Activated CD4-positive, alpha-beta T cell treated with anti-CD3 and anti-CD28 coated beads for 1 hour (primary cell): ENCODE measurements at places on chromosomes 3 and 15.
A peak's percentile ranks its signal among the peaks of the same experiment; 100 is the strongest.

GRCh38 chr3:113214917-113215595 is 3.7 kb downstream of the BOC start:
- no peak for DNase-seq

- no peak for DNase-seq
Measured at GRCh38 chr15:57730876-57731275, 24.4 kb downstream of the POLR2M start.

DNA sequence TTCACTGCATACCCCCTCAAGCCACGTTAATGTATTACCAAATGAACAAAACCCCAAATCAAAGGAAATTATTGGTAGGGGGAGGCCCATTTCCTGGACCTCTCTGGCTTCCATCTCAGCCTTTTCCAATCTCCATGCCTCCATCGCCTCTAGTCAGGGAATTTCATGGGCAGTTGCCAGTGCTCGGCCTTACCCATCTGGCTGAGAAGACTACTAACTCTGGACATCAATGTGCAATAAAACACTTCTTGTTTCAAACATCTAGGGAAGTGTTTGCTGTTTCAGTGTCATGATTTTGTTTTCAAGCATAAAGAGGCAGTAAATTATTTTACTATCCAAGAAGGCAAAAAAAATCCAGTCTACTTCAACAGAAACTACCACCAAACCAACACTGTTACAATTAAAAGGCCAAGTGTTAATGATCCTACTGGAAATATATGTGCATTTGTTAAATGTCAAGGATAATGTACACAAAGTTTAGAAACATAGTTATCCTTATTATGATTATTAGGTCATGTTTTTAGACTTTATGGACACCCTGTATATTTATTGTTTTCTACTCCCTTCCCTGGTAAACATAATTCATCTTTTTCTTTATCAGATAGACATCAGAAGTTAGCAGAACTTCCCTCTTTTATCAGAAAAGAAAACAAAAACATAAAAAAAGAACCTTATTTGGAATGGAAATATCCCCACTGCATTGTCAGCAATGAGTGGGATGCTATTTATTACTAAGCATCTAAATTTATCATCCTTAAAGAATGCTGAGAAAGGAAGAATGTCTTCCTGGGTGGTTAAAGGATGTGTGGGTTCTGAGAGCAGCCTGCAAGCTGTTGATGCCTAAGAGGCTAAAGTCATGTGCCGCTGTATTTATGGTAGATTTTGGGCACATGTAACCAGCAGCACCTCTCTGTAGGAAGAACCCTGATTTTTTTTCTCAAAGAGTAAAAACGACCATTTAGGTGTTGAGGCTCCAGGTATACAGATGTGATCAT is 15.2 kb downstream of the LDHAL6B start:
- no peak for DNase-seq

GRCh38 chr15:57323299-57323805 is 53.0 kb upstream of the CGNL1 start:
- no peak for DNase-seq

DNA sequence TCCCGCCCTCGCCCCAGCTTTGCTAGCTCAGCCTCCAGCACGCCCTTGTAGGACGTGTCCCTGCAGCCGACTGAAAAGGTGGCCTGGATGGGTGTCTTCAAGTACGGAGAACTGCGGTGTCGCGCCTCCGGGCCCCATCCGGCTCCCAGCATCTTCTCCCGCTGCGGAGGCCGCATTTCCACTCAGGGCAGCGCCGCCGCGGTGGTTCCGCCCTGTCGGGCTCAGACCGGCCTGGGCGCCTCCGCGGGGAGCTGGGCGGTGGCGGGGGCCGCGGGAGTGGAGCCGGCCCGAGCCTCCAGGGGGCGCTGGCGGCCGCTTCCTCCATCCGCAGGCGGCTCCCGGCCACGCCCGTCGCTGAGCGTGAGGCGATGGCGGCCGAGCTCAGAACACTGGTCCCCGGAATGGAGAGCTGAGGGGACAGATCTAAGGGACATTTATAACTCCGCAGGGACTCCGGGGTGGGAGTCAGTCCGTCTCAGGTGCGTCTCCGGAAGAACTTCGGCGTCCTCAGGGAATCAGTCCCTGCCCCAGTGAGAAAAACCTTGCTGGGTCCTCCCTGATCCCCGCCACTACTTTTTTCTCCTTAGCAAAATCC is 13.6 kb upstream of the SMCO1 start:
- peak; percentile 65 for DNase-seq

DNA sequence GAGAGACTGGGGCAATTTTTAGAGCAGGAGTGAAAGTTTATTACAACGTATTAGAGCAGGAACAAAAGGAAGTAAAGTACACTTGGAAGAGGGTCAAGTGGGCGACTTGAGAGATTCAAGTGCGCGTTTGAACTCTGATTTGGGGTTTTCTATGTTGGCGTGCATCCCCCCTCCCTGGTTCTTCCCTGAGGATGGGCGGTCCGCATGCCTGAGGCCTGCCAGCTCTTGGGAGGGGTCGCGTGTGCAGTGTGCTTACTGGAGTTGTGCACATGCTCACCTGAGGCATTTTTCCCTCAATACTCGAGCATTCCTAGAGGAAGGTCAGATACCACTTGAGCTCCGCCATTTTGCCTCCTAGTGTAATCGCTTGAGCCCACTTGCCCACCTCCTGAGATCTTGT is 10.4 kb upstream of the CHAC1 start:
- DNase-seq, result no peak

- DNase-seq, result no peak
Measured at GRCh38 chr3:69671082-69671952, 67.9 kb upstream of the MITF start.

- no peak for DNase-seq
Measured at GRCh38 chr3:134033315-134033996, 3.7 kb upstream of the SLCO2A1 start.

- DNase-seq, result no peak
Measured at GRCh38 chr3:60884005-60884404, 367.2 kb downstream of the FHIT start.

- DNase-seq, result no peak
Measured at GRCh38 chr15:57090496-57090859, 172.0 kb downstream of the TCF12 start.

- DNase-seq, result no peak
Measured at GRCh38 chr3:126883241-126883640, 99.7 kb upstream of the PLXNA1 start.

- DNase-seq, result peak; percentile 5
Measured at GRCh38 chr3:126153695-126154360, 26.6 kb downstream of the ALDH1L1 start.

DNA sequence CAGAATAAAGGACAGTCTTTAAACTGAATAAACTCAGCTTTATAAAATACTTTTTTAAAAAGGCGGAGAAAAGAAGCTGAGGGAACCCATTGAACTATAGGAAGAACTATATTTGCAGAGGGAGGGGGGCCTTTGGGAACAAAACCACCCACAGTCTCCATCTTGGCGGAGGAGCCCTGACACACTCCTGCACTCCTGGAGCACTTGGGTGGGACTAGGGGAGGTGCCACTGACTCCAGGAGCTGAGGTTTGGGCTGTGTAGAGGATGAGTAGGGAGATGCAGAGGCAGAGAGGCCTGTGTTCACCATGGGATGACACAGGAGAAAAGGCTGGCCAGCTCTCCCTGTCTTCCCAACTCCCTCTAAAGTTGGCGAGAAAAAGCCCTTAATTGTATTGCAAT is 35.8 kb downstream of the IFT122 start:
- DNase-seq, result no peak

GRCh38 chr3:179972881-179973423 is 63.8 kb downstream of the PEX5L start:
- no peak for DNase-seq

- DNase-seq, result no peak
Measured at GRCh38 chr3:106191211-106191610, 322.4 kb upstream of the CBLB start.

DNA sequence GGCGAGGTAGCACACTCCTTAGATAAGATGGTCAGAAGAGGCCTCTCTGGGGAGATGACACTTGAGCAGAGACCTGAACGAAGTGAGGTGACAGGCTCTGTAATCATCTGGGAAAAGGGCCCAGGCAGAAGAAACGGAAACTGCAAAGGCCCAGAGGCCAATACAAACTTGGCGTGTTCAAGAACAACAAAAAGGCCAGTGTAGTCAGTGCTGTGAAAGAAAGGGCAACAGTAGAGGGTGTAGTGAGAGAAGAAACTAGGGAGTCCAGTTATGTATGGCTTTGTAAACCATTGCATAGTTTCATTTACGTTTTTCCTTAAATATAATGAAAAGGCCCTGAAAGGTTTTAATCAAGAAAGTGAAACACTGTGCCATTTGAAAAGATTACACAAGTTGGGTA is 31.8 kb downstream of the PLD1 start:
- DNase-seq, result no peak

DNA sequence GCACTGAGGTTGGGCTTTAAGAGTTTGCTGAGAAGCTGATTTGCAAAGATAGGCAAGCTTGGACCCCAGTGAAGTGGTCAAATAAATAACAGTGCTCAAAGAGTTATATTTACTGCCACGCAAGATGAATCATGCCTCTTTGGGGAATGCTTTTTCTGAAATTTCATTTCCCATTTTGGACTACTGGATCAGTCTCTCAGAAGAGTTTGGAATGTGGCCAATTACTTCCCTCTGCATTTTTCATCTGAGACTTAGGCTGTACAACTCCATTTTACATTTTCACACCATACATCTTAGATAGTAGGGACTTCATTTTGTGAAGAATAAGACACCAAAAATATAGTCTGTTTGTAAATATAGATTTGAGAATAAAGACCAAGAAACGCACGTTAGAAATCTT is 419.7 kb downstream of the FGF12 start:
- DNase-seq, result no peak

DNA sequence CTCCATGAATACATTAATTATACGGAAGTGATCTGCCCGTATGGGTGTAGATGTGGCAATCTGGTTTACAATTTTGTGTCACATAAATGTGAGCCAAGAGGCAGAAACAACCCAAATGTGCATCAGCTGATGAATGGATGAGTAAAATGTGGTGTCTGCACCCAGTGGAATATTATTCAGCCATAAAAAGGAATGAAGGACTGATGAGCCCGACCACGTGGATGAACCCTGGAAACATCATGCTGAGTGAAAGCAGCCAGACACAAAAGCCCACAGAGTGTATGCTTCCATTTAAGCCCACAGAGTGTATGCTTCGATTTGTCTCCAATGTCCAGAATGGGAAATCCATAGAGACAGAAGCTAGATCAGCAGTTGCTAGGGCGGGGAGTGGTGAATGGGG is 27.6 kb upstream of the FBLN2 start:
- DNase-seq, result no peak

DNA sequence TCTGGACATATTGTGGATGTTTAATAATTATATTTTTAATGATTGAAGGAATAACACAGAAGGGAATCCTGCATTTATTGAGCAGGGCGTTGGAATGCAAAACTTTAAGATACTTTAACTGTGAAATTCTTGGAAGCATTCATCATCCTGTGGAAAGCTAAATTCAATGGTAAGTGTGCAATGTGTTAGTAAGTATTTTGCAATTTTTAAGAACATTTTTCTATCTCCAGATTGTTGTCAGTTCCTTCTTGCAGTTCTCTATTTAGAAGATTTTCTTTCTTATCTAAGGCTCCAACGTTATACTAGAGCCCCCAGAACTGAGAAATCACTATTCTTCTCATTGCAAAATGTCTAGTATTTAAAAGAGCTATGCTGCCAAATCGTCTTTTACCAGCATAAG is 132.2 kb upstream of the TSC22D2 start:
- DNase-seq, result no peak

- no peak for DNase-seq
Measured at GRCh38 chr3:128845119-128845777, 34.2 kb upstream of the ACAD9 start.

- DNase-seq, result no peak
Measured at GRCh38 chr15:42138968-42139386, 17.5 kb downstream of the PLA2G4F start.

DNA sequence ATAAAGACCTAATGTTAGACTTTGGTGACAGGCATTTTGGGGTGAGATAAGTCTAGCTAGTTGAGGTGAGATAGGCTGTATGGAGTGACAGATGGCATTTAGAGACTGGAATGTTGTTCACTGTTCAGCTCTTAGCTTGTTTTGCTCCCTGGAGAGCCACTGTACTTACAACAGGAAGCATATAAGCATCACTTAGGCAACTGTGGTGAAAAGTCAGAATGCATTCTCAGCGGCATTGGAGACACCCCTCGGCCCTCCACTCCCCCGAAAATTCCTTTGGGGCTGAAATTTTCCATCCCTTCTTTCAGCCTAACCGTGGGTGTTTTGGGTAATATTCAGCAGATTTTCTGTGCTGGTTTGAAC is 73.4 kb downstream of the SLCO3A1 start:
- no peak for DNase-seq

GRCh38 chr3:107795514-107796094 is 272.8 kb downstream of the BBX start:
- no peak for DNase-seq

- DNase-seq, result no peak
Measured at GRCh38 chr15:60326824-60327654, 70.7 kb downstream of the ANXA2 start.

DNA sequence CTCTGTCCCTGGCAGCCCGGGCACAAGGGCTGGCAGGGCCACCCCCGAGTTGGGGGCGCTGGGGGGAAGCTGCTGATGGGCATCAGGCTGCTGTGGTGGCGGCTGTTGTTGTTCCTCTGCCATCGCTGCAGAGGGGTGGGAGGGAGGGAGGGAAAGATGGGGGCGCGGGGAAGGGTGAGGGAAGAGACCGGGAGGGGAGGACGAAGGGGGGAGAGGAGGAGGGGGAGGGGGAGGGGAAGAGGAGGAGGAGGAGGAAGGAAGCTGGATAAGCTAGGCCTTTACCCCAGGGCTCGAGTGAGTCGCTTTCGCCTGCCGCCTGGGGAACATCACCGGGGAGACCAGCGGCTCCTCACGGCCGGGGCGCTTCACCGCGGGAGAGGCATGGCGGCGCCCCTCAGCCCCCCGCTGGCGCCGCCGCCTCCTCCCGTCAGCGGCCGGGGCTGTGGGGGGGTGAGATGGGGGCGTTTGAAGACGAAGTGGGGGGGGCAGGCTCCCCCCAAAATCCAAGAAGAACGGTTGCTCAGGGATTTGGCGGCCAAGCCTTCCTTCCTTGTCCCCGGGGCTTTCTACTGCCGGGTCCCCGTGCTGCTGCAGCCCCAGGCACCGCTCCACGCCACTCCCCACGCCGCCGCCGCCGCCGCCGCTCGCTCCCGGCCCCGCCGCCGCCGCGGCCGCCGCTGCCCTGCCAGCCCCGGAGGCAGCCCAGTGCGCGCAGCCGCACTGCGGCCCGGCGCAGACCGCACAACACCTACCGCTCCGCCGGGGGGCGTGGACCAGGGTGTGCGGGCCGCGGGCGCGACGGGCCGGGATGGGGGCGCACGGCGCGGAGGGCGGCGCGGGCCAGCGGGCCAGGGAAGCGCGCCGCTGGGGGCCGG is at the start of gene RFX7:
RFX7 (minus strand) TSS at position 717 of the 875 bp plus-strand sequence; CDS start at position 123, 594 bp downstream.
- DNase-seq, result peak; percentile 68

GRCh38 chr3:120059081-120059864 is 35.0 kb downstream of the GSK3B start:
- no peak for DNase-seq

GRCh38 chr3:108352176-108352575 is 55.8 kb downstream of the HHLA2 start:
- no peak for DNase-seq

DNA sequence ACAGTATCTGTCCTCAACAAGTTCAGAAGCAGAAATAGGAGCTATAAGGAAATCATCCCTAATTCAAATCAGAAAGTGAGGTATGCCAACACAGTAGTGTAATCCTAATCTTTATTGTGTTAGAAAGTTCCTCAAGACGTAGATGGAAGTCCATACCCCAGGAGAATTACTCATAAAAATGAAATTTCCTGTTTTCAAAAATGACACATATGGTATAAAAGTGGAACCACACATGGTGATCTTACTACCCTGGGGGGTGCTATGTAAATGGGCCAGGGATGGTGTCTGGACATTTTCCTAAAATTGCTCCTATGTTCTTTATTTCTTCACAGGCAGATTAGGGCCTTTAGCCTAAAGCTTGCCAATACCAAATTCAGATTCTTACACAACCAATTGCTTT is 204.1 kb downstream of the ARRDC4 start:
- DNase-seq, result no peak
